ENCODE measurements at places on chromosomes 4 and X. TPM values are rescaled to one million over a fixed set of nuclear protein-coding genes. Genes with fewer than 3 reads are reported as not detected.

Gene TMPRSS11D
- total RNA-seq: not detected

DNA sequence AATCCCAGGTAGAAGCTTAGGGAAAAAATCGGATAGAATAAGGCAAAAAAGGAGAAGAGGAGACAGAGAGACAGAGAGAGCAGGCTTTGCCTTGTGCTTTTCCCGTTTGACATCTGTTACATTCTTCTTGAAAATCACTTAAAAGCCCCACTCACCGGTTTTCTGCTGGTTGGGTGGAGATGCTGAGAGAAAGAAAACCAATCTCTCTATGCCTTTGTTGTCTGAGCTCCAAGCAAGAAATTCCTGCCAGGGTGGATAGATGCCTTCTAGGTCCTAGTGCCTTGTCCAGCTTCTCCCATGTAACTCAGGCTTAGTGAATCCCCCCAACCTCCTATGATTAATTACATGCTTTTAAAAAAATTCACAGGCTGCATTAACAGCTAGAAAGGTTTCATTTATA lies at the start of gene DCX:
TSS of gene DCX (minus strand) at position 210 of the 400 bp plus-strand sequence. CDS start 1,794 bp downstream, outside the sequence.
- no peaks in the 10 kb centered on the region for H3K36me3 ChIP-seq
- H3K4me1 ChIP-seq: no peaks in the 10 kb centered on the region
- no peaks in the 10 kb centered on the region for H3K27me3 ChIP-seq
- no peak for DNase-seq
- no peak within 1 kb of the TSS for H3K27ac ChIP-seq

GRCh38 chr4:168695288-168695687 lies 198.4 kb downstream of the PALLD start:
- H3K27ac ChIP-seq: no peak overlapping the region
- H3K27me3 ChIP-seq: no peaks in the 10 kb centered on the region
- no peak overlapping the region for H3K4me3 ChIP-seq
- no peaks in the 10 kb centered on the region for H3K4me1 ChIP-seq
- DNase-seq: no peak
- H3K36me3 ChIP-seq: no peaks in the 10 kb centered on the region

Gene DGKK
- not detected for total RNA-seq

DNA sequence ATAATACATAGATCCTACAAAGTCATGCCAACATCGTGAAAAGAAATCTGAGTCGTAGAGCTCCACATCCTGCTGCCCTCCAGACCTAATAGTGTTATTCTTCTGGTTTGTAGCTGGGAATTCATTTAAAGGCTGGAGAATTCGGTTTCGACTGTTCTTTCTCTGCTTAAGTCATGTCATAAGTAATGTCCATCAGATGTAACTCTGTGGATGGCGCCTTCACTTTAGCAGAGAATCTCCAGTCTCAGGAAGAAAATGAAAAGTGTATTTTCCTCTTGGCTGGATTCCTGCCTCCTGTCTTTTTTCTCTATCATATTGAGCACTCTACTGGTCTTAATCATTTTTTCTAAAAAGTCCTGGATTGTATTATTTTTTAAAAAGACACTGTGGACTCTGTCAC lies 117.0 kb downstream of the PALLD start:
- H3K4me1 ChIP-seq: peaks cover 15% of the 10 kb centered on the region
- no peak overlapping the region for H3K4me3 ChIP-seq
- no peaks in the 10 kb centered on the region for H3K36me3 ChIP-seq
- no peak for DNase-seq
- no peak overlapping the region for H3K27ac ChIP-seq
- no peaks in the 10 kb centered on the region for H3K27me3 ChIP-seq

DNA sequence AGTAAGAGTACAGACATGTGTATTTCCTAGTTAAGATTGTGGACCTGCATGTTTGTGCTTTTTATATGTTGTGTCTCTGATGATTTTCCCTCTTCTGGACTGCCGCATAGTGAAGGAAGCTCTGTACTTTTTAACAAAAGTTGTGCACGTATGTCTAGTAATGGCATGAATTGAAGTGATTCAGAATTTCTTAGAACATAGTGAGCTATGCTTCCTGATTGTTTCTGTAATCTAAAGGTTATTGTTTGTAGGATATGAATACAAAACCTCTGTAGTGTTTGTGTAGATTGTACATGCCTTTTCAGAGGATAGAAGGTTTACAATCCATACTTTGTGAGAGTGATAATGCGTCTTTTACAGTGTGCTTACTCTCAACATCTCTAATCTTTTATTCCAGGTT lies 37.0 kb upstream of the NUDT6 start:
- H3K27ac ChIP-seq: no peak overlapping the region
- H3K4me3 ChIP-seq: no peak overlapping the region
- DNase-seq: no peak
- H3K36me3 ChIP-seq: no peaks in the 10 kb centered on the region

Gene PPP1R2C
- total RNA-seq: not detected

Gene PAGE5
- not detected for total RNA-seq

Gene CTAG1B
- not detected for total RNA-seq

Gene AFP
- not detected for total RNA-seq

Data from sigmoid colon (tissue), 7 donors.